ENCODE measurements at places on chromosomes 7 and 10.
A peak's percentile ranks its signal among the peaks of the same experiment; 100 is the strongest.

- no peak for DNase-seq
Measured at GRCh38 chr10:113305871-113306270, 247.0 kb upstream of the HABP2 start.

GRCh38 chr7:123133924-123134323 lies 65.8 kb downstream of the SLC13A1 start:
- DNase-seq: no peak

DNA sequence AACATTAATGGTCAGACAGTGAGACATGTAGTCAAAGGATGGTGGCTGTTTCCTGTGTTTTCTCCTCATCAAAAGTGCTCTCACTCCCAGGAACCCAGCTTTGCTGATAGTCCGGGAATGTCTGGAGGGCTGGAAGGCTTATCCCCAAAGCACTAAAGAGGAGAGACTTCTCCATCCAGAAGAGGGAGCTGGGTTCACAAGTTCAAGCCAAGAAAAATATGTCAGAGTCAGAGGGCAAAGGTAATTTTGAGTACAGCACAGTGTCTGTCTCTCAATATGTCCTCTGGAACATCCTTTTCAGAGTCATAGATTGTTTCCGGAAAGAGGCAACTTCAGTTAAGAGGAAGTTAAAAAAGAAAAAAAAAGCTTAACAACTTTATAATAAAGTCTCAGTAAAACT lies 281.5 kb upstream of the PHYHIPL start:
- no peak for DNase-seq

DNA sequence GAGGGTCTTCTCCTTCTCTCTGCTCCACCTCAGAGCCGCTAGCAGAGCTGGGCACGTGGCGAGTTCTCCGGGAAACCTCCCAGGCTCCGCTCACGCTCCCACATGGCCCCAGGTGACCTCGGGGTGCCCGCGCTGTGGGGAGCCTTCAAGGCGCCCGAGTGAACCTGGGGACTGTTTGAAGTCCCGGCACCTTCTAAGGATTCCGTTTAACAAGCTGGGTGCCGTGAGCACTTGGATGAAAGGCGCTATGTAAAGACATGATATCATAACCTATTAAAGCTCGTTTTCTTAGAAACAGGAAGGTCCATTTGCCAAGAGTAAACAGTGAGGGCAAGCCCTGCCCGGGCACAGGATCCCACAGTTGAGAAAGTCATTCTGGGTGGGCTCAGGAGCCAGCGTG lies 15.8 kb upstream of the MYL10 start:
- no peak for DNase-seq

DNA sequence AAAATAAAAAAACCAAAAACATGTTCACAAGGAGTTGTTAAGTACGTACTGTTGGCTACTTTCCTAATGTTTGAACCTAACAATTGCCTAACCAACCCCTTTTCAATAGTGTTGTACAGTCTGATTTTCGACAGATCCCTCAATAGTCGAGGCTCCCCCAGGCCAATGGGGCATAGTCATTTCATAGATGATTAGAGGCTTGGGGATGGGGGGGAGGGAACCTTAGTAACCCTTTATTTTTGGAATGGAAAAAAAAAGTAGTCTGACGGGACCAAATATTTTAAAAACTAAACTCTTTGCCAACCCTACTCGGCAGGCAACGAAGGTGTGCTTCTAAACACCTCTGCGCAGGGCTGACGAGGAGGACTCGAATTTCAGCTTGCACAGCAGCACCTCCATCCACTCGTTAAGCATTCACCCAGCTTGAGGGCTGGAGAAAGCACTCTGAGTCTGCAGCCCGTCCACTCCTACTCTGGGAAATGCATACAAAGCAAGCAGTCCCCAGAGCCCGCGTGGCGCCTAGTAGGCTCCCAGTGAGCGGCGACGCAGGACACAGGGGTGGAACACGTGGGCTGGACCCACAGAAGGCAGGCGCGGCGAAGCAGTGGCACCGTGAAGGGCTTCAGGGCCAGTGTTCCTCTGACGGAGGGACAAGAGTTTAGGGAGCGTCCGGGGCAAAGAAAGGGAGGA lies 899 bp downstream of the PUS7 start:
- peak; percentile 55 for DNase-seq

DNA sequence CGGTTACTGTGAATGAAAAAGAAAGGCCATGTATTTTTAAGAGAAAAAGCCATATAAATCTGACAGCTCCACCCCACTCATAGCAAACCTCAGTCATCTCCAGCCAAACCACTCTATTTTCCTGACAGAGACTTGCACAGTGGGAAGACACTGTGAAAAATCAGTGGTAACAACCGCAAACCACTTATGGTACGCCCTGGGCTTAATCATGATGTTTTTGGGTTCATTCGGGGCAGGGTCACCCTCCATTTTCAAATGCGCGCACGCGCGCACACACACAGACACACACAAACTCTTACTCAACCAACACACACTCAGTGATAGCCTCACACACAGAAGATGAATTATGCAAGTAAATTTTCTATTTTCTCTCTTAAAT lies 82.1 kb upstream of the HPS1 start:
- no peak for DNase-seq

GRCh38 chr7:101186844-101187428 lies 6.8 kb upstream of the NAT16 start:
- DNase-seq: no peak

- DNase-seq: no peak
Measured at GRCh38 chr7:66682350-66683093, 53.8 kb downstream of the KCTD7 start.

DNA sequence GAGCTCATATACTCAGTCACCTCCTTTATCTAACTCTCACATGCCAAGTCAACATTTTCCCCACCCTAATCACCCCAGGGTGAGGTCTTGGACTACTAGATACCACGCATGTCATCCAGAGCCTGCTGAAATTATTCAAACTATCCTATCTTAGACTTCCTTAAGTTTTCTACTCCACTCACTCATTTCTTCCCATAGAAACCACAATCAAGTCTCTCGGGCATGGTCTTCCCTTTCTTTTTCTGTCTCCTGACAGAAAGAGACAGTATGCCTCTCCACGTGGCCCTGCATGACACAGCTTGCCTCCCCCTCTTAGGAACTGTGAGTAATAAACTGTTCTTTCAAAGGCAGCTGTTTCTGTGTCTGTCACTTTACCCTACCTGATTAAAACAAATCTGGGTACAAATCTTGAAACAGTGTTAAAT lies 29.4 kb downstream of the TAS2R41 start:
- no peak for DNase-seq

DNA sequence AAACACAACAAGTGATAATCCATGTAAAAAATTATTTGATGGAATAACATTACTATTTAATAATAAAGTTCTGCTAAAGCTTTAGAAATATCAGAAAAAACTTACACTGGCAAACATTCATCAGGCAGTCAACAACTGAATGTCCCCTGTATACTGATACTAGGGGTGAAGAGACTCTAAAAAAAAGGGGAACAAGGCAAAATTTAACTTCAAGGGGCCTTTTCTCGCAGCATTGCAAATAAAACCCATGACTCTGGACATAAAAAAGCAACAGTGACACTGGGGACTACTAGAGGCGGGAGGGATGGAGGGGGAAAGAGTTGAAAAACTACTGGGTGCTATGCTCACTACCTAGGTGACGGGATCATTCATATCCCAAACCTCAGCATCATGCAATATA lies 5.8 kb upstream of the IFRD1 start:
- no peak for DNase-seq

DNA sequence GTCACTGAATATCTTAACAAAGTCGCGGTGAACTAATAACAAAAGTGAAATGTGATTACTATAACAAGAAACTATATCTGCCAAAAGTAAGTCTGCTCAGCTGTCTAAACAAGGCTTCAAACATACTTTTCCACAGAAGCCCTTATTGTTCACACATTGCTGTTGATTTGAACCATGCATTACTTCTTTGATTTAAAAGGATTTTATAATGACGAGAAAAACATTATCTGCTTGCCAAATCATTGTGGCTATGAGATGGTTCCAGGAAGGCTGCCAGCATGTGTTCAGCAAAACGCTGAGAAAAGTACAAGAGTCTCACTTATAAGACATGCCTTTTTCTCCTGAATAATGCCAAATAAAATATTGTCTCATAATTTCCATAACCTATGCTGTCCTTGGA lies 24.4 kb downstream of the RNF133 start:
- no peak for DNase-seq

DNA sequence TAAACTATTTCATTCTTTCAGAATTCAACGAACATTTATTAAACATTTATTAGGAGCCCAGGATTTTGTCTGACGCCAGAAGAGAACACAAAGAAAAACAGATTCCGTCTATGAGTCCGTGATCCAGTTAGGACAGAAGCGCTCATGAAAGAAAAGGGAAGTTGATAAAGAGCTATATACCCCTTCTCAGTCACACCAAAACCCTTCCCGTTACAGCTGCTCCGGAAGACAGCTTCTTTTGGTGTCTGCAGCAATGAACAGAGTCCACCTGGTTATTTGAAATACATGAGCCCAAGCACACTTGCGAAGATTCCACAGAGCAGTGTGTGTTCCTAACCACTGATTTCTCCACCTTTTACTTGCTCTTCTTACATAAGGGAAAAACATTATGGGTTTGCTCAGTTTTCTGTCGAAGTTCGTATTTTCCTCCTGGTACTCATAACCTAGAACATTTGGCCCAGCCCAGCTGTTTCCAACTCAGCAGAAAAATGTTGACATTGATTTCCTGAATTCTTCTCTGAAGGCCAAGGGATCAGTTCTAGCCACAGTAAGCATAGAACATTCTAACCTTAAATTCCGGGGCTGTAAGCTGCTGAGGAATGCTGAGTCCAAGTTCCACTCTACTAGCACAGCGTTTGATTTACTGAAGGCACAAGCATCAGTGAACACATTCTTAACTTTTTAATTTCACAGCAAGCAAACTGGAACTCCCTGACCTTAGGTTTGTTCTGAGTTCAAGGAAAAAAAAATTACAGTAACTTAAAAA lies 206.5 kb downstream of the SORCS1 start:
- DNase-seq: no peak

- DNase-seq: no peak
Measured at GRCh38 chr7:30965372-30965771, 1.6 kb downstream of the GHRHR start.

- no peak for DNase-seq
Measured at GRCh38 chr10:124576526-124577420, 115.2 kb downstream of the LHPP start.

DNA sequence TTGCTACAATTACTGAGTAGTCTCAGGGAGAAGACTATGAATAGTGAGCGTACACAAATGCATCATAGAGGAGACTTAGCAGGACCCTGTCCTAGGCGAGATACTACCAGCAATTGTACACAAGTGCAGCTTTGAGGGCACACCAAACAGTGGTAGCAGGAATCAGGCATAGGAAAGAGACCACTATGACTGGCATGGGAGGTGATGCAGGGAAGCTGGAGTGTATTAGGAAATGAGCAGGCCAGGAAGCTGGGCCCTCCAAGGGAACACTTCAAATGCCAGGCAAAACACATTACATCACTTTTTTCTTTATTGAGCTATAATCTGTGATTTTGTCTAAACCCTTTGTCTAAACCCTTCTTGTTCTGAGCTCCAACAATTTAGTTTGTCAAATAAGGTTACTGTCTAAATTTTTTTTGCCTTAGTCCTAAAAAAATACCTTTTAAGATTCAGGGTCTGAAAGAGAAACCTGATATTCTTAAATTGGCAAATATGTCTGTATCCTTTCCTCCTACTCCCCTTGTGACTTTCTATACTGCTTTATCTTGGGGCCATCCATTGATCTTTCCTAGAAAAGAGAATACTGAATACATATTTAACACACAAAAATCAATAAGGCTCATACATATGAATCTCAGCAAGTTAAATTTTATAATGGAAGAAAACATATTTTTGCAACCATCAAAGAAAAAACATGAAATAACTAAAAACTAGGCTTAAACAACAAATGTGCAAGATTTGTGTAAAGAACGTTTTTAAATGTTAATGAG lies 193.8 kb upstream of the PHYHIPL start:
- no peak for DNase-seq

DNA sequence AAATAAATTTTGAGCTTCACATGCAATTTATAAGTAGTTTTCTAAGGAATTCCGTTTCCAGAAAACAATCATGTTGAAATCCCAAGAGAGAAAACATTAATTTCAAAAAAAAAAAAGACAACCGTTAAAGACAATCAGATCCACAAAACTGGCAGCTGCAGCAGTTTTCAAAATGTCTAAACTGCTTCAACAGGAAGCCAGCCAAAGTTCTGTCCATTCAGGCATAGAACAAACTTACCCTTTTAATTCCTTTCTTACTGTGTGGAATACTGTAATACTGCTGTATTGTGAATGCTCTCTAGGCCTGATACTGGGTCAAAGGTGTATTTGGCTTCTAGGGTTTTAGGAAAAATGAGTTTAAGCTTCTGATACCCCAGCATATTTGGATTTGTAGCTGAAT lies 31.6 kb downstream of the HOXA1 start:
- no peak for DNase-seq

GRCh38 chr10:13053794-13054462 lies 46.0 kb upstream of the OPTN start:
- no peak for DNase-seq

DNA sequence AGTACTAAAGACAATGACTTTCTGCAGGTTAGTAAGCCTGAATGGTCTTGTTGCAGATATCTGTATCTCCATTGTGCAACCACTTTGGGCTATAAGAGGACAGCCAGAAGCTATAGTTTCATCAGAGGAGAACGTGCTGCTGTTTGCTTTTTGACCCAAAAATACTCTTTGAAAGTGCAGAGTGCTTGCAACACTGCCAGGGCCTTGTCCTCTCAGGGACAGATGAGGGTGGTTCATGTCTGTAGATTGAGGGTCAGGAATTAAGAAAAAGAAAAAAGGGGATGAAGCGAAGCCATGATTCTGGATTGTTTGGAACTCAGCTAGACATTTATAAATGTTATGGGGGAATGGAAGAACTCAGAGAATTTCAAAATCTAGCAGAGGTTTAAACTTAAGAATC lies 212.5 kb downstream of the SEC23IP start:
- no peak for DNase-seq

DNA sequence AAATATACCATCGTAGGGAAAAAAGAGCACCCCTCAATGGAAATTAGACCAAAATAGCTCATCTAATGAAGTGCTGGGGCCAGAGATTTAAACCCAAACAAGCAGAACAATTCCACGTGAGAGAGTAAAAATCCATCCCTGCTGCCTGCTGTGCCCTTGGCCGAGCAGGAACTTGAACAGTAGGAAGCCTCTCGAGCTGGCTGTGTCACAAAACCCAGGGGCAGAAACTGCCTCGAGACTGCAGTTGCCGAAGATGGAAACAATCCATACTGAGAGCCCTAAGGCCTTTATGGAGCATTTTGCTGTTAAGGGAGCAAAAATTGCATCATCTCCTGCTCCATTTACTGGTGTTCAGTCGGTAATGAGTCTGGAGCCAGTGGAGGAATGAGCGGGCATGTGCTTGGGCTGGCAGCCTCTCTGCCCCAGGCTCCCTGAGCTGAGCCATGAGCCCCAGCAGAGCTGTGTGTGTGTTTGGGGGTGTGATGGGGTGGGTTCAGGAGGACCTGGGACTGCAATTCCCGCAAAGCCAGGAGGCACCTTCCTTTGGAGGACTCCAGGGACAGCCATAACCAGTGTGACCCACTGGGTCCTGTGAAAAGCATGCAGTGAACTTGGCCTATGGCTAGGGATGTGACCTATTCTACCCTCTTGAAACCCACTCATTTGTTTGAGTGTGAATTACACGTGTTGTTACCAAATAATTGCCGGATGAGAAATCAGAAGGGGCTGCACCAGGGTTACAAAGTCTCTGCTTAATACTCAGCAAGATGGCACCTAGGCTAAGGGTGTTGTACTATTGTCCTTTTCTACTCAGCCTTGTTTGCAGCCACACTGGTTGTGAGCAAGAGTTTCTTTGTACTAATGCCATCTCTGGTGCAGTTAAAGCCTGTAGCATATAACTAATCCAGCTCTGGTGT lies 58.3 kb downstream of the CDHR3 start:
- no peak for DNase-seq
